Stimulated activated CD4-positive, alpha-beta T cell treated with anti-CD3 and anti-CD28 coated beads, Interleukin-15, amount 100 ng/mL, for 1 hour (primary cell): ENCODE measurements at places on chromosomes 7 and 10.

- DNase-seq, result no peak
These were observed 161.6 kb upstream of the KMT2E start for GRCh38 chr7:104852386-104852785.

DNA sequence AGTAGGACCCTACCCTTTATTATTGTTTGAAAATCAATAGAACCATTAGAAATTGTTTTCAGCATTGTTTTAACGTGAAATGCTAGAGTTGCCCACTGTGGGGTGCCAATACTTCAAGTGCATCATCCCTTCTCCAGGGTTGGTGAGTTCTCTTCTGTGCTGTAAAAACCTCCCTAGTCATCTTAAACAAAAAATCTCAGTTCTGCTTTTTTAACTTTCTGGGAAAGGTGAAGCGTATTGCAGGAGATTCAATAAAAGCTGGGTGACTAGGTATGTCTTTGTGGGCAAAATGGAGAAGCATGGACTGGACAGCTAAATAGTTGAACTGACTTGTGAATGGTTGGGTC lies 699.1 kb downstream of the SUGCT start:
- no peak for DNase-seq

- DNase-seq, result no peak
These were observed 20.7 kb downstream of the NT5C3A start for GRCh38 chr7:33041631-33042428.

- DNase-seq, result no peak
These were observed 83.2 kb upstream of the CAPZA2 start for GRCh38 chr7:116779216-116779615.

DNA sequence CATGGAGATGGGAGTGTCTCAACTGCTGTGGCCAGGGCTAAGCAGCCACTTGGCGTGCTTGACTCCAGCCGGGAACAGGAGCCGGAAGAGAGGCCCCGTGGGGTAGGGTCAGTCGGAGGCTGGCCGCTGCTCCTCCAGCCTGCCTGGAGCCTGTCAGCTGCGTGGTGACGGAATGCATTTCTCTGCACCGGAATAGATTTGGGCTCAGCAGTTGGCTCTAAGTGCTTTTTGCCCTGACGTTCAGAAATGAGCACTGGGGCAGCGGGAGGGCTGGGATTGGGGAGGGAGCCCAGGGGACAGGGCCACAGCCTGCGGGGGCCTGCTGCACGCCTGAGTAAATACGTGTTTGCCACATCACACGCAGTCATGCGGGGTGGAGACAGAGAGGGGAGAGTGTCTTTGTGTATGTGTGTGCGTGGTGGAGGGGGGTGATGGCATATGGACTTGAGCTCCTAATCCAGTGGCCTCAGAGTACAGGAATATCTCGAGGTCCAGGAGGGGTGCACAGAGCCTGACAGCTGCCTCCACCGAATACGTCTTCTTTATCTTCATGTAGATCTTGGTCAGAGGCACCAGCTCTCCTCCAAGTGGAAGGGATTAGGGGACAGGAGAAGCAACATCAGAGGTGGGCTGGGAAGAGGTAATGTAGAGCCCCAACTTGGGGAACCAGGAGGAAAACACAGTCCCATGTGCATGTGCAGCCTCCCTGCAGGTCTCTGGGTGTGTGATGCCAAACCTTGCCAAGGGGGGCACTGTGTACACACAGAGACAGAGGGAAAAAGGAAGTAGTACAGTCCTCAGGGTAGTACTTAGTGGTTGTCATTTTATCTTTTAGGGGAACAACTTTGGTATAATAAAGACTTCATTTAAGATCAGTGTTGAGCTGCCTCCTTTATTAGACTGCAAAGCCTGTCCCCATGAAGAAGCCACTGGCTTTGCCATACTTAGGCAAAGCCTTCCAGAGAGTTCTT lies 151.4 kb downstream of the CDH23 start:
- no peak for DNase-seq

GRCh38 chr7:2614631-2615330 lies 17.0 kb upstream of the TTYH3 start:
- no peak for DNase-seq

DNA sequence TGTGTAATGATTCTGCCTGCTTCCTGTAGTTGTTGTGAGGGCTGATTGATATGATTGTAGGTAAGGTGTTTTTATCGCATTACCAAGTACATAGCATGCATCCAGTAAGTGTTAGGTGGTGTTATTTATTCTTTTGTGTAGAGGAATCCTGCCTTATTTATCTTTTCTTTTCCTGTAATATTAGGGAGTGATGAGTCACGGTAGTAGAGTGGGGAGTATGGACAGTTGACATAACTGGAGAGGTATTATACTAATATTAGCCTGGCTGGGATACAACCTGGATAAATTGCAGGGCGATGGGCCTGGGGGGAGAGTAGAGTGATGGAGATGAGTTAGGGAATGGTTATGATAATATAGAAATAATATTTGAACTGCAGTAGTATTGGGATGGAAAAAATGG lies 9.8 kb downstream of the SDK1 start:
- DNase-seq, result no peak

GRCh38 chr7:77738871-77739270 lies 42.6 kb downstream of the RSBN1L start:
- DNase-seq, result no peak

- no peak for DNase-seq
These were observed 585.9 kb upstream of the GHITM start for GRCh38 chr10:83553366-83553765.

GRCh38 chr7:114627231-114627630 lies 212.6 kb downstream of the FOXP2 start:
- no peak for DNase-seq

DNA sequence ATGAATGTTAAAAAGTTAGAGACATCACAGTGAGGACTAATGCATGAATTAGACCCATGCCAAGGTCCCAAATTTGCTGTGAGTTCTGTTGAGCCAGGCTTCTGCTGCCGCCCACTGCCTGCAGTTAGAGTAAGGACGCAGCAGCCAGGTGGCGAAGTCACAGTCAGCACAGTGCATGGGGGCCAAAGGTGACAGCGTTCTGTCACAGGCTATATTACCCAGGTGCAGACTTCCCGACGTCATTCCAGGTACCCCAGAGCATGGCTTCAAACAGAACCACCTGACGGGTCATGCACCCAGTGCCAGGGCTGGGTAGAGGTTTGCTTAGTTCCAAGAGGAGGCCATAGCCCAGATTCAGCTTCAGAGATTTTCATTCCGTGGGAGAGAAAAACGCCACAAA lies 33.9 kb upstream of the HMX3 start:
- no peak for DNase-seq

DNA sequence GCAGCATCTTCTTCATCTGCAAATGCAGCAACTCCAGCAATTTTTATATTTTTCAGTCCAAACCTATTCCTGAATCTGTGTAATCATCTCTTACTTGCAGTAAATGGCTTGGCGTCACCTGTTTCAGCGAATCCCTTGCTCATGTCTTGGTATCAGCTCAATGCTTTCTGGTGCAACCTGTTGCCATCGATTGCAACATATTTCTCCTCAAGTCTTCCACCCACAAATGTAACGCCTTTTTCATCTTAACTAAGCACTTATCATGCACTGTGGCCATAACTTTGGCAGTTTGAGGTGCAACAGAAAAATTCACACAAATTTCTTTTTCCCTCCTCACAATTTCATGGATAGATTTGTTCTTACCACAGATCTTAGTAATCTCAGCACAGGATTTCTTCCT lies 168.3 kb downstream of the HERPUD2 start:
- no peak for DNase-seq

DNA sequence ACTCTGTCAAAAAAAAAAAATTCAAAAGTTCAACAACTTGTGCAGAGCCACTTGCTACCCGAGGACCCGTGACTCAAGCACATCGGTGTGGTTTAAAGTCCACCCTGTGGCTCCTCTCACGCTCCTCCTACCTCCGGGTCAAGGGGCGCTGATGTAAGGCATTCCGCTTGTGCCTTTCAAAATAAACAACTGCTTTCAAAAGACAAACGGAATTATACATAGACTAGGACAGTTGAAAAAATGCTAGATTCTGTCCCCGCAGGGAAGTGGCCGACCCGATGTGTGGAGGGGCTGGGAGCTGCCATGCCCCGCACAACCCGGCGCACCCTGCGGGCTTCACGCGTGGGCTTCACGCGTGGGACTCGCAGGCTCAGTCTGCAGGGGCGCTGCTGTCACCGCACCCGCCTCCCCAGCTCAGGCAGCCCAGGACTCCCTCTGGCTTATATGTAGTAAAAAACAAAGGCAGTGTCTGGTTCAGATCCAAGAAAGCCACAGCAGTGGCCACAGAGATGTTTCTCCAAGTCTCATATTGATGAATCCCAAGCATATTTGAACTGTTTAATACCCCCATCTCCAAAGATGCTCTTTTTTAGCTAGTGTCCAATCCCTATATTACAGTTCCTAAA lies 239.7 kb upstream of the INHBA start:
- DNase-seq, result no peak

GRCh38 chr7:158649279-158649678 lies 55.3 kb downstream of the NCAPG2 start:
- DNase-seq, result no peak

GRCh38 chr10:67520924-67521520 lies 175.0 kb downstream of the CTNNA3 start:
- no peak for DNase-seq

DNA sequence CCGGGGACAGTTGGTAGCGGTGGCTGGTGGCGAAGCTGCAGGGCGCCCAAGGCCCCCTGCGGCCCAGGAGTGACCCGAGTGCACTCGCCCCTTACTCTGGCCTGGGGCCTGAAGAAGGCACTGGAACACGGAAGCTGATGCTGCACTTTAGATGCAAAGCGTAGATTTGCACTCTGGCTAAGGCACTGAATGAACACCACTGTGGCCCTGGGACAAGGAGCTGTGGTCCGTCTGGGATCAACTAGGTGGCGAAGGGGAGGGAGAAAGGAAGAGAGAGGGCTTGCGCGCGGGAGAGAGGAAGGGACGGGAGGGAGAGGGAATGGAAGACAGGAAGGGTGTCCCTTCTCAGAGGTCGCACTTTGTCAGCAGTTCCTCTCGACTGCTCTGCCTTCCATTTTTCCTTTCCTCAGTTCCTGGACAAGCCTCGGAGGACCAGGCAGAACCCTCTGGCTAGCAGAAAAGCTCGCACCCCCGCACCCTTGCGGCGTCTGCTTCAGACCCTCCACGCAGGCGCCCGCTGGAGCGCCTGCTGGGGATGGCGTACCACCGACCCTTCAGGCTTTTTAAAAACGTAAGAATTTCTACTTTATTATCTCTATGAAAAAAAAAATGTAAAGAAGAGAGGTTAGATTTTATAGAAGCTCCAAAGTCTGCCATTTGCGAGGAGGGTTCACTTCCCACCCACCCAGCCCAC lies 1.2 kb downstream of the FERD3L start:
- no peak for DNase-seq

- DNase-seq, result no peak
These were observed 30.7 kb upstream of the HPSE2 start for GRCh38 chr10:99266383-99266782.

DNA sequence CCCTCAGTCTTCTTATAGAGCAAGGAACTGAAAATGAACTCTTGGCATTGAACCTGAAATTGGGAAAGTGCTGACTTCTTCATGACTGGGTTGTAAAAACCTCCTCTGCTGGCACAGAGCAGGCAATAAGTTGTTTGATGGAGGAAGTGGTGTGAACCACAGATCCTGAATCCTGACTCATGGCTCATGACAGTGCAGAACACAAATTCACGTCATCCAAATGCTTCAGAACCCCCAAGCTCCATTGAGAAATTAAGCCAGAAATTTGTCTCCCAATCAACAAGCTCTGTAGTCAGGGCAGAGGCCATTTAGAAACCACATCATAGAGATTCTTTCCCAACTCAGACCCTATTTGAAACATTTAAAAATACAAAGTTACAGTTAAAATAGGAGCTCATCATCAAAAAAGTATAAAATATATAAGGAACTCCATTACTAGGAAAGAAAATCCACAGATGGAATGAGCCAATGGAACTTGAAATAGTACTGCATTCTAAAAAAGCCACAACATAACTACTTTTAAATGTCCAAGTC lies 10.3 kb upstream of the STK17A start:
- DNase-seq, result no peak

DNA sequence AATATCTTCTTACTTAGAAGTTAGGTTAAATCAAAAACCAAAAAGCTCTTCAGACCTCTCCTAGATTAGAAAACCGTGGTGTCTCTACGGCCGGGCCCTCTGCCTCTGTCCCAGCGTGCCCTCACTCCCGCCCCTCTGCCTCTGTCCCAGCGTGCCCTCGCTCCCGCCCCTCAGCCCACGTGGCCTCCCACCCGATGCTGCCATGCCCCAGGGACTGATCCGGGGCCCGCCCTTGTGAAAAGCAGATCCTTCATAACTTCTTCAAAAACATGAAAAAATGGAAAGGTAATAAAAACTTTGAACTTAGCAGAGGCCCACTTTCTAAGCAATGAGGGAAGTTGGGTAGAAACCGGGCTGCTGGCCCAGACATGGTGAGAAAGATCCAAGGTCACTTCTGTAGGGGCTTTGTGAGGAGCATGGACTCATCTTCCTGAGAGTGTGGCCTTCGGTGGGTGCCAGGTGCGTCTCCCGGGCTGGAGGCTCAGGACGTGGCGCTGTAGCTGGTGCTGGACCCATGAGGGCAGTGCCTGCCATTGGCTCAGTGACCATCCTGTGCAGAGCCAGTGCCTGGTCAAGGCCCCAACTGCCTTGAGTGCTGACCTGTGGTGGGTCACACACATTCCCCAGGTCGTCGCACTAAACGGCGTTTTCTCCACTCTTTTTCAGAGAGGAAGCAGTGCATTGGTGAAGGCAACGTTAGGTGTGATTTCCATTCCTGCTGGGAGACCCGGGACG lies 4.9 kb upstream of the DPYSL4 start:
- no peak for DNase-seq

DNA sequence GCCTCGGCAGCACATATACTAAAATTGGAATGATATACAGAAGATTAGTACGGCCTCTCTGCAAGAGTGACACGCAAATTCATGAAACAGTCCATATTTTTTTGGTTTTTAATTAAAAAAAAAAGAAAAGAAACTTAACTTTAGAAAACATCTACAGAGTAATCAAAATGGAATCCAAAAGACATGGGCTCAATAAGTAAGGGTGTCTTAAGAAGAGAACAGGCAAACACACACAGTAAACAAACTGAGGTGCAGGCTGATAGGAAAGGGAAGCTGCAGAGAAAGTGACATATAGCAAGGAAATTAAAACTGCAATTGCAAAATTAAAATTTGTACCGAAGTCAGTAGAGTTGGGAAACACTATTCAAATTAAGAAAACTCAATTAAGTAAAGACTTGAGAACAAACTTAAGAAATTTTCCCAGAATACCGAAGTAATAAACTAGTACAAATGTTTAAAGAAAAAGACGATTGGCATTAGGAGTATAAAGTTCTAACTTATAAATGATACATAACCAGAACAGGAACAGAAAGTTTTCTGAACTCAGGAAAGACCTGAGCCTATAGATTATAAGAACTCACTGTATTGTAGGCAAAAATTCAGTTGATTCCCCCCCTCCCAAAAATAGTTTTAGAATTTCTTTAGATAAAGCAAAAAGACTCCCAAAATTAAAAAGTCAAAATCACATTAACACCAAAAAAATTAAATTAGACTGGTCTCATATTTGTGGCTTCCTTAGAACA lies 16.3 kb downstream of the MTPN start:
- no peak for DNase-seq

GRCh38 chr10:50805981-50806622 lies 66.4 kb downstream of the ASAH2B start:
- no peak for DNase-seq
